ENCODE measurements at places on chromosomes 1 and 21. TPM values are rescaled to one million over a fixed set of nuclear protein-coding genes. Genes with fewer than 3 reads are reported as not detected.

RNU1-4 gene
- under 0.01 TPM for total RNA-seq

PLEKHA6 gene
- total RNA-seq, result 0.65 TPM

KIF21B gene
- total RNA-seq, result 2.0 TPM

CASQ1 gene
- not detected for total RNA-seq

DENND1B gene
- total RNA-seq, result 2.0 TPM

FNDC10 gene
- total RNA-seq, result 0.44 TPM

ZNF648 gene
- total RNA-seq, result not detected

TACSTD2 gene
- total RNA-seq, result 56.2 TPM

NPHS2 gene
- not detected for total RNA-seq

RGS13 gene
- not detected for total RNA-seq

SESN2 gene
- total RNA-seq, result 5.0 TPM

PER3 gene
- 0.87 TPM for total RNA-seq

REN gene
- not detected for total RNA-seq

CTBS gene
- total RNA-seq, result 4.6 TPM

RFX5 gene
- total RNA-seq, result 32.9 TPM

KCNT2 gene
- under 0.01 TPM for total RNA-seq

HAO2 gene
- not detected for total RNA-seq

FAM151A gene
- total RNA-seq, result not detected

TIAM1 gene
- 0.22 TPM for total RNA-seq

PTAFR gene
- under 0.01 TPM for total RNA-seq

SPOCD1 gene
- 0.99 TPM for total RNA-seq

GBP2 gene
- total RNA-seq, result 32.7 TPM

TMOD4 gene
- total RNA-seq, result not detected

DNALI1 gene
- total RNA-seq, result 0.20 TPM

C1orf226 gene
- total RNA-seq, result under 0.01 TPM
